ENCODE measurements at places on chromosomes 3 and 15. TPM values are rescaled to one million over a fixed set of nuclear protein-coding genes. Genes with fewer than 3 reads are reported as not detected.
A peak's percentile ranks its signal among the peaks of the same experiment; 100 is the strongest.

- no peak for DNase-seq
Observed at GRCh38 chr3:42516443-42516842, 14.0 kb downstream of the VIPR1 start.

GRCh38 chr3:190690246-190690645 lies 172.2 kb downstream of the GMNC start:
- no peak for DNase-seq

- DNase-seq = peak; percentile 84
Observed at GRCh38 chr15:69475769-69476358, 23.2 kb downstream of the RPLP1 start.

DNA sequence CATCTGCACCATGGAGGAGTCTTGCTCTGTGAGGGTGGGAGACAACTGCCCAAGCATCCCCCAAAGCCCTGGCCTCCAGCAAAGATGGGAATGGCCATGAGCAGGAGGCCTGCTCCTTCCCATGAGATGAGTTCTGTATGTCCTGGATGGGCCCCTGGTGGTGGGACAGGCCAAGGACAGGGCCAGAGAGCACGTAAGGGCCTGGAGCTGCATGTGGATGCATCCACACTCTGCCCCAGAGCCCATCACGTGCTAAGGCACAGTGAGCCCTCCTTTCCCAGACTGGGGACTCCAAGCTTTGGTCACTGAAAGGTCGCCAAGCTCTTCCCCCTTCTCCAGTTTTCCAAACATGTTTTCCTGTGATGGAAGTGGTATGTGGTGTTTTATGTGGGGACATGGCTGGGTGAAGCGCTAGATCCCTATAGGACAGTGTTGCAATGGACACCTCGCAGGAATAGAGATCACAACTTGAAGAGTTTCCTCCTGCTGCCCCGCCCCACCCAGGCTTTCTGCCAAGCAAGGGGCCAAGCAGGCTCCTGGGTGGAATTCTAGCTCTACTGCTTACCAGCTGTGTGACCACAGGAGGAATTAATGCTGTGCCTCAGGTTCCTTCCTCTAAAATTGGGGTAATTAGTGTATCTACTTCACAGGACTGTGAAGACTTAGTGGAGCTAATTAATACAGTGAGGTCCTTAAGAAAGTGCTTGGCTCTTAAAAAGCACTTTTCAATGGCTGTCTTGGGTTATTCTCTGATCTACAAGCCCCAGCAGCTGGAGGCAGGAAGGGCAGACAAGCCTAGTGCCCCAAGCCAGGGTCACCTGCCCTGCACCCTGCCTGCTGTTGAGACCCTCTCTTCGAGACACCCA lies 106.4 kb upstream of the RPL32 start:
- DNase-seq = no peak

GRCh38 chr3:126527006-126527405 lies 3.1 kb downstream of the CHST13 start:
- no peak for DNase-seq

DNA sequence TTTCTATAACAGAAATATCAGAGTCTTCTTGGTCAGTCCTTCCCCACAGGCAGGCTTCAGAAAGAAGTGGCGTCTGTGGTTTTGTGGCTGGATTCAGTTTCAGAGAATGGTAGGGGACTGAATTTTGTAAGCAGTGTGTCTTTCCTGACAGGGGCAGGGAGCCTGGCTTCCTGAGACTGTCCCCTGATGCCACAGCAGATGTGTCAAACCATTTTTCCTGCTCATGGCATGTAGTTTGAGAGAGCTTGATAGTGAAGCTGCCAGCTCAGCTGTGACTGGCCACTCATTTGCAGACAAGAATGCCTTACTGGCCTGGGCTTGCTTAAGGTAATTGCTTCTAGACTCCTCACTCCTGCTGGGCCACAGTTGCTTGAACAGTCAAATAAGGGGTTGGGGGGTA lies 26.4 kb downstream of the LARS2 start:
- no peak for DNase-seq

- DNase-seq = no peak
Observed at GRCh38 chr15:23564821-23565394, 566 bp upstream of the MKRN3 start.

DNA sequence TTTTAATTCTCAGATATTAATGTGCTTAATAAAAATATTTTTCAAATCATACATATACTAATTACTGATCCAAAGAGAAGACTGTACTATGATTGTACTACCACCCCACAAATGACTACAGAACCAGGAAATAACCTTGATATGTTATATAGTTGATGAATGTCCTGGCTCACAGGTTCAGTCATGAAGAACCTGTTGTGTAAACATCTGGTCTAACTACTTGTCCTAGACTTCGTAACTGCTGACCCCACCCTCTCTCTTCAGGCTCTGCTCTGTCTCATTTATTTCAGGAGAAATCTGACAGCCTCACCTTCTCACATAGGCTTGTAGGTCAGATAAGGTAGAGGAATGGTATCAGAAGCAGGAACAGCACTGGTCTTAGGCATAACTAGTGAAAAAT lies 14.7 kb upstream of the CSTA start:
- DNase-seq = no peak

DNA sequence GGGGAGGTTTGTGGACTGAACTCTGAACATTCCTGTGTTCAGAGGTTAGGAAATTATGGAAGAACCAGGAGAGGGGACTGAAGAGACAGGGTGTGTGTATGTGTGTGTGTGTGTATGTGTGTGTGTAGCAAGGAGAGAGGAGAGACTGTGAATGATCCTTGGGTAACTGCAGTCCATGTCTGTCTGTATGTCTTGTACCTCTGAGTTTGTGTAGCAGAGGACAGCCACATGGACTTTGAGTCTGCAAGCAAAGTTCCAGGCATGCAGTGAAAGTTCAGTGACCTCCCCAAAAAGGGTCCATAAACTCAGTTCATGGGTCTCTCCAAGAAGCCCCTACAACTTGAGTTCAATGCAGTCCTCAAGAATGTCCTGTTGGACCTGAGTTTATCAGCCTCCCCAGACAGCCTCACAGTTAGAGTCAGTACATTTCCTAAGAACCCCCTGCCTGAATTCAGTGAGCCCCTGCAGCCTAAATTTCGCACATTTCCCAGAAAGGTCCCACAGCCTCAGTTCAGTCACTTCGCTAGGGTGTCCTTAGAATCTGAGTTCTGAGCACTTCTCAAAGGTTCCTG lies 28.3 kb upstream of the HERC1 start:
- no peak for DNase-seq

GRCh38 chr3:149528340-149528650 lies 53.8 kb downstream of the TM4SF4 start:
- DNase-seq = no peak

GRCh38 chr15:63605816-63606215 lies 8.6 kb downstream of the FBXL22 start:
- DNase-seq = no peak

- no peak for DNase-seq
Observed at GRCh38 chr3:151379083-151379734, 5.3 kb downstream of the P2RY12 start.

- no peak for DNase-seq
Observed at GRCh38 chr15:39908186-39908585, 11.9 kb downstream of the GPR176 start.

DNA sequence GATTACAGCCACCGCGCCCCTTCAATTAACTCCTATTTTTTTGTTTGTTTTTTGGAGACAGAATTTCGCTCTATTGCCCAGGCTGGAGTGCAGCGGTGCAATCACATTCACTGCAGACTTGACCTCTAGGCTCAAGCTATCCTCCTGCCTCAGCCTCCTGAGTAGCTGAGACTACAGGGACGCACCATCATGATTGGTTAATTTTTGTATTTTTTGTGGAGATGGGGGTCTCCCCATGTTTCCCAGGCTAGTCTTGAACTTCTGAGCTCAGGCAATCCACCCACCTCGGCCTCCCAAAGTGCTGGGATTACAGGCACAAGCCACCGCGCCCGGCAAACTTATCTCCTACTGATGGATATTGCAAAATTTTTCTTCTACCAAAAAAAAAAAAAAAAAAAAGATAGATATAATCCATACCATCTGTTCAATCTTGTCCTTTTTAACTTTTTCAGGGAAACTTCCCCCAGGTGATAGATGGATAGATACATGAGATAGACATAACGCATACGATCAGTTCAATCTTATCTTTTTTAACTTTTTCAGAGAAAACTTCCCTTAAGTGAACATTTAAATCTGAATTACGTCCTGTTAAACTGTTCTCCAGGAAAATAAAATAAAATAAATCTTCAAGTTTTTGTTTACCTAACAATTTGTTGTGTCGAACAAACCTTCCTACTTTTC lies 693 bp upstream of the RPSA start:
- DNase-seq = no peak

DNA sequence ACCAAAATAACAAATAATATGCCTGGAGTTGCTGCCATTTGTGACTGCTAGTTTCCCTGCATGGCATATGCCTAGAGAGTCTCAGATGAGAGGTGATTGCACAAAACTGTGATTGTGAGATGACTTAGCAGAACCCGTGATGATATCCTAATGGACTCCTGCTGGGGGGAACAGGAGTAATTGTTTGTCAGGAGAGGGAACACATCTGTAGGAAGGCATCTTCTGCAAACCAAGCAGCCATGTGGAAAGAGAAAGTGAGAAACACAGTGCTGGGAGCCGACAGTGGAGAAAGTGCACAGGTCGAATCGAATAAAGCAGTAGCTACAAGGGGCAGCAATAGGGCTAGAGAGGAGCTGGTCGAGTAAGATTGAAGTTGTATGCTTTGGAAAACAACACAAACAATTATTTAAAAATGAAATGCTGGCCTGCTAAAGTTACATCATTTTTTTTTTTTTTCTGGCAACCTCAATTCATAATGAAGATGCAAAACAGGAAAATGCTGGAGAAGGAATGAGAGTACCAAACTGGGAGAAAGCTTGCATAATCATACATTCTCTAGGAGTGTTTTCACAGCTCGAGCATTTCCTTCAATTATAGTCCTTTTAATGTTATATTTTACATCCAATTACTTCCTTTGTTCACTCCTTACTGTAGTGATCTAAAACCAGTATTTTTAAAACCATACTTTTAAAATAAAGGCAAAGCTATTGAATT lies 494.2 kb upstream of the AGTR1 start:
- DNase-seq = no peak

DNA sequence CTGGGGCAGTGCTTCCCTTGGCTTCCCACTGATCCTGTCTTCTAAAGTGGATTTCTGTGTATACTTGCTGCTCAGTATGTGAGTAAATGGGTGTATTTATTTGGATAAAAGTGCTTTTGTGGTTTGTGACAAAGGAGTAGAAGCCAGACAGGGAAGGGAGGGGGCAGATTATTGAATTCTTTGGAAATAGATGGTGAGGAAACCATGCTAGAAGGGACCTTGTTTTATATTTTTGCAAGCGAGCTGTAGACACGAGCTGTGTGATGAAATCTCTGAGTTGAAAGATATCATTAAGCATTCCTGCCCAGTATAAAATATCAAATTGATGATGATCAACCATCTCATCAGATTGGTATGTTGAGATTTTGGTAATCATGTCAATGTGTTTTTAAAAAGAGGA lies 68.9 kb downstream of the DUT start:
- DNase-seq = no peak

DNA sequence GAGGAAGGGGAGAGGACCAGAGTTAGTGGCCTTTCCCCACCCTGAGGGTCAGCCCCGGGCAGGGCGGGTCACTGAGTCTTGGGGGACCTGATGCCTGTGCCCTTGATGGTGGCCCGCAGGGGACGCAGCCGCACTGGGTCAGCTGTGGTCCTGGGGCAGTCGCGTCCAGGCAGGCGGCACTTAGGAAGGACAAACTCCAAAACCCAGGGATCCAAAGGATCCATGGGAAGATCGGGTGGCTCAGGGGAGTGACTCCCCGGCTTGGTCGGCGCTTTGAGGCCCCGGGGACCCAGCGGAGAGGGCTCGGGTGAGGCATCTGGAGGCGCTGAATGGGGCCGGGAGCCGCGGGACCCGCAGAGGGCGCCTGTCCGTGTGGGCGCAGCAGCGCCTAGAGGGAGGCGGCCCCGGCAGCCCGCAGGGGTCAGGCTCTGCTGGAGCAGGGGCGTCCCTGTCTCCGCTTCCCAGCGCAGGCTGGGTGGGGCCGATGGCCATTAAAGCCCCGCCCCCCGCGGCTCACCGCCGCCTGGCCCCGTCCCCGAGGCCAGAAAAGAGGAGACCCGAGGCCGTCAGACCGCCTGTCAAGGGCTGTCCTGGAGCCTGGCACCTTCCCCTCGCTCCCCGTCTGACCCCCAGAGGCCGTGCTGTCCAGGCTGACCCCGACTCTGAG lies 17.5 kb downstream of the CIDEC start:
- DNase-seq = no peak

DNA sequence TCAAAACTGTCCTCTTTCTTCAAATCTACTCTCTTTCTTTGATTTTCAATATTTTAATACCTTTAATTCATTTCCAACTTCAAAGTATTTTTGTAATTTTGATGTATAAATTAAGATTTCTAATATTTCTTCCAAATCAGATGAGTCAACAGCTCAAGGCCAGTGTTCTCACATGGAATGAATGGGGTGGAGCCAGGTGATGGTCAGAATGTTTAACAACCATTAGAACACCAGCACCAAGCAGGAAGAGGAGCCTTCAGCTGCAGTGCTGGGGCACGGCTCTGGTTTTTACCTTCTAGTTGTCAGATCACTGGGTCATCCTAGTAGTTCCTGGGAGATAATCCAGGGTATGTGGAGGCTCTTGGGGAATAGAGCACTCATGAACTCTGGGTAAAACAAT lies 494.5 kb upstream of the PDZRN3 start:
- DNase-seq = no peak

The ZPLD1 gene
- not detected for total RNA-seq

The RTF1 gene
- 21.4 TPM for total RNA-seq

The PRR20G gene
- total RNA-seq = not detected

The DNAH12 gene
- not detected for total RNA-seq

The BNC1 gene
- total RNA-seq = 15.6 TPM

The SIDT1 gene
- 0.16 TPM for total RNA-seq

The APH1B gene
- total RNA-seq = 4.8 TPM

The FETUB gene
- total RNA-seq = not detected
